ENCODE measurements at places on chromosomes 7 and 10. TPM values are rescaled to one million over a fixed set of nuclear protein-coding genes. Genes with fewer than 3 reads are reported as not detected.

The GPRIN2 gene
- total RNA-seq = 28.5 TPM

- DNase-seq = no peak
Measured at GRCh38 chr10:110150046-110150445, 57.4 kb upstream of the MXI1 start.

GRCh38 chr10:51010977-51011376 lies 63.3 kb upstream of the PRKG1 start:
- DNase-seq = peak; percentile 71

- DNase-seq = no peak
Measured at GRCh38 chr7:144784943-144785342, 50.9 kb downstream of the TPK1 start.

All from GM23338 (cell line).